ENCODE measurements at places on chromosomes 5 and 9.

DNA sequence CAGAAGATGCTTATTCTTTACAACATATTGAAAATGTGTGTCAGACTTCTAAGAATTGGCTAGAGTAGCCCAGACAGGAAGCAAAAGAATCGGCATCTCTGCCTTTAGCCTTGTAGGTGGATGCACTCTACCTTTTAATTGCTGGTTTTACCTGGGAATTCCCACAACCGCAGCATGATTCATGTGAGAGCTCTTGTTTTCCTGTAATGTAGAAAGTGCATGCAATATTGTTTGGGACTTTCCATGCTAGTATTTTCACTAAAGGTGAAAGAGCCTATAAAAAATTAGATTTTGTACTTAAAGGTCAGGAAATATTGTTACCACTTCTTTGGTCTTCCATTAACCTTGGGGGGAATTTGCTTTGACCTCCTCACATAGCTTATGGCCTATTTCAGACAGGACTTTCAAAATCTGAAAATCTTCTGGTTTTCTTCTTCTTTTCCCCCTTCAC is 89.8 kb downstream of the NTRK2 start:
- no peak for DNase-seq

DNA sequence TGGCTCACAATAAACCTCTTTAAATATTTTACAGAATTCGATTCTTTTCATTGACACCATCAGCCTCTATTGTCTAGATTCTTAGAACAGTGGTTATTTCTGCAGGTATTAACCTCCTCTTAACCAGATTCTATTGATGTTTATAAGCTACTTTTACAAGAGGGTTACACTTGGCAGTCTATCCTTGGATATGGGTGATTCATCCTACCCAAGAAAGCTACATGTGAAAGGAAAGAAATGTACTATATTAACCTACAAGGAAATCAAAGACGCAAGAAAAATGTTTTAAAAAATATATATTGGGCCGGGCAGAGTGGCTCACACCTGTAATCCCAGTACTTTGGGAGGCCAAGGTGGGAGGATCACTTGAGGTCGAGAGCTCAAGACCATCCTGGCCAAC is 16.7 kb downstream of the SLC25A25 start:
- DNase-seq = no peak

DNA sequence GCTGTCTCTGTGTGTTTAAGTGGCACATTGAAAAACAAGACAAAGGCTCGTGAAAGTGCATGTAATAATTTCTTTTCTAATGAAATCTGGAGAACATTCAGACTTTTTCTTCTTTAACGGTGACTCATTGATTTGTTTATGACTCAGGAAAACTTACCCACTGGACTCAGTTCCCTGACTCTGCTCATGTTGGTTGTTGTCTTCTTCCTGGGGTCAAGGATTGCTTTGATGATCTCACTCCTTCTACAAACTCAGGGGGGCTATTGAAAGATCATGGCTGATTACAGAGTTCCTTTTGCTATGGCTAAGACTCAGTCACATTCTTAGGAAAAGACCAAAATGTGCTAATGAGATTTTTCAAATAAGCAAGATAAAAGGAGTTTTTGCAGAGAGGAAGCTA is 141.1 kb upstream of the DAP start:
- no peak for DNase-seq

DNA sequence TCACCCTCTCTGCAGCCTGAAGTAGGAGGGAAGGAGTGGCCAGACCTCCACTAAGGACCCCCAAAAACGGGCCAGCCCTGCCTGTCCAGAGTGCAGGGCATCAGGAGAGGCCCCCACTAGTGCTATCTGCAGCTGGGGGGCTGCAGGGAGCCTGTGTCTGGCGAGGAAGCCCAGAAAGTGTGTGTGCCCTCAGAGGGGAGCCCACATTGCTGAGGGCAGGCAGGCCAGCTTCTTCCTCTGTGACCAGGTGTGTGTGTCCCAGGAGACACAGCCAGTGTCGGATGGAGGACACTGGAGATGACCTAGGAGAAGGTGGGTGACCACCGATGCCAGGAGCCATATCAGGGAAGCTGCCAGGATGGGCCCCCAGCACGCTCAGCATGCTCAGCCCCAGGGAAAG is 218.7 kb downstream of the IRX2 start:
- no peak for DNase-seq

GRCh38 chr9:8880060-8880459 is 1080.5 kb upstream of the DMAC1 start:
- DNase-seq = no peak

- no peak for DNase-seq
Measured at GRCh38 chr5:5522336-5522735, 99.9 kb downstream of the ICE1 start.

GRCh38 chr9:37293664-37294524 is 128.6 kb upstream of the GRHPR start:
- no peak for DNase-seq

GRCh38 chr9:20138841-20139240 is 350.0 kb upstream of the SLC24A2 start:
- no peak for DNase-seq

DNA sequence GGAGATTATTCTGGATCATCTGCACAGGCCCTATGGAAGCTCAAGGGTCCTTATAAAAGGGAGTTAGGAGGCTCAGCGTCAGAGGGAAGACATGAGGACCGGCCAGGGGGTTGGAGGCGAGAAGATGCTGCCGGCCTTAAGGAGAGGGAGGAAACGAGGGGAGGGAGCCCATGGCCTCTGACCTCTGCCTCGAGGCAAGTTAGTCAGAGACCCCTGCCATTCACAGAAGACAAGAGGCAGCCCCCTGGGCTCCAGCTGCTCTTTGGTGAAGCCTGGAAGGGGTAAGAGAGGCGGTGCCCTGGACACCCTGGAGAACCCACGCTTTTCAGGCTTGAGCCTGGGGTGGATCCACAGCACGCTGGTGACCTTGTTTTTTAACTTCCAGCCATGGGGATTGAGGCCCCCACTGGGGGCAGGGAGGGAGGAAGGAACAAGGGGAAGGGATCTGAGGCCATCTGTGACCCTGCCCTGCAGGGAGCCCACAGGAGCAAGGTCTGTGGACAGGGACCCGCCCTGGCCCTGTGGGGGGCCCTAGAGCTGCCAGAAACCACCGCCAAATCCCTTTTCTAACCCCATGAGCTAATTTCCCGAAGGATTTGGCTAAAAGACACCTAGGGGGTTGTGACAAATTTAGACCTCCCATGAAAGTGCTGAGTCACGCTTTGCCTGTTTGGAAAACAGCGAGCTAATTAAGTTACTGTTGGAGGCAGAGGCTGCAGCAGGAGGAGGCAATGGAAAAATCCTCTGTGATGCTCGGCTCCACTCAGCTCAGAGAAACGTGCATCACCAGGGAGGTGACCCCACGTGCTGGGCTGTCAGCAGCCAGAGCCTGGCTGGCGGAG is 49.7 kb downstream of the OLFM1 start:
- no peak for DNase-seq

DNA sequence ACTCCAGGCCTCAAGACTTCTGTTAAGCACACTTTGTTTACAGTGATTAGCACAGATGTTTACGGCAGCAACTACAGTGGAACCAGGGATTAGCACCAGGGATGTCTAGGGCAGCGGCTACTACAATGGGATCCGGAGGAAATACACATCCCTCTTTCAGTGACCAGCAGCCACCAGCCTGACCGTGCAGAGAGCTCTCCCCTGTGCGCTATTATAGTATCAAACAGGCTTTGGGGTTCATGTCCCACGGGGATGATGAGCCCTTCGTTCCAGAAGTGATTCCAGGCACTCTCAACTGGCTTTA is 21.5 kb downstream of the GFPT2 start:
- DNase-seq = no peak

All from stimulated activated CD8-positive, alpha-beta memory T cell treated with anti-CD3 and anti-CD28 coated beads, Interleukin-2, amount 100 ng/mL, for 1 hour (primary cell).